ENCODE measurements at places on chromosomes 4 and X.

- DNase-seq: peak; percentile 34
These were observed 44.9 kb downstream of the ZNF182 start for GRCh38 chrX:47958761-47959342.

GRCh38 chr4:7124689-7125442, 57.0 kb upstream of the GRPEL1 start:
- peak; percentile 33 for DNase-seq

GRCh38 chrX:151973851-151974335, 583 bp downstream of the GABRE start:
- peak; percentile 16 for DNase-seq

- DNase-seq: no peak
These were observed 751 bp upstream of the DOK7 start for GRCh38 chr4:3462321-3462789.

Data from GM23338 (cell line).